ENCODE measurements at places on chromosomes 6 and 20. TPM values are rescaled to one million over a fixed set of nuclear protein-coding genes. Genes with fewer than 3 reads are reported as not detected.

Gene HRH3
- 0.24 TPM for total RNA-seq

Gene KIF3B
- total RNA-seq, result 45.9 TPM

Gene WFDC2
- 98.9 TPM for total RNA-seq

Gene CD40
- 1.5 TPM for total RNA-seq

Gene OOEP
- not detected for total RNA-seq

Gene ACAT2
- total RNA-seq, result 67.4 TPM

Gene RAET1E
- not detected for total RNA-seq

All from type B pancreatic cell (in vitro differentiated cells).